LNCaP clone FGC (cell line): ENCODE measurements at places on chromosomes 1 and 21.

- DNase-seq, result no peak
These were observed 26.9 kb downstream of the TOMM20 start for GRCh38 chr1:235101558-235102258.

DNA sequence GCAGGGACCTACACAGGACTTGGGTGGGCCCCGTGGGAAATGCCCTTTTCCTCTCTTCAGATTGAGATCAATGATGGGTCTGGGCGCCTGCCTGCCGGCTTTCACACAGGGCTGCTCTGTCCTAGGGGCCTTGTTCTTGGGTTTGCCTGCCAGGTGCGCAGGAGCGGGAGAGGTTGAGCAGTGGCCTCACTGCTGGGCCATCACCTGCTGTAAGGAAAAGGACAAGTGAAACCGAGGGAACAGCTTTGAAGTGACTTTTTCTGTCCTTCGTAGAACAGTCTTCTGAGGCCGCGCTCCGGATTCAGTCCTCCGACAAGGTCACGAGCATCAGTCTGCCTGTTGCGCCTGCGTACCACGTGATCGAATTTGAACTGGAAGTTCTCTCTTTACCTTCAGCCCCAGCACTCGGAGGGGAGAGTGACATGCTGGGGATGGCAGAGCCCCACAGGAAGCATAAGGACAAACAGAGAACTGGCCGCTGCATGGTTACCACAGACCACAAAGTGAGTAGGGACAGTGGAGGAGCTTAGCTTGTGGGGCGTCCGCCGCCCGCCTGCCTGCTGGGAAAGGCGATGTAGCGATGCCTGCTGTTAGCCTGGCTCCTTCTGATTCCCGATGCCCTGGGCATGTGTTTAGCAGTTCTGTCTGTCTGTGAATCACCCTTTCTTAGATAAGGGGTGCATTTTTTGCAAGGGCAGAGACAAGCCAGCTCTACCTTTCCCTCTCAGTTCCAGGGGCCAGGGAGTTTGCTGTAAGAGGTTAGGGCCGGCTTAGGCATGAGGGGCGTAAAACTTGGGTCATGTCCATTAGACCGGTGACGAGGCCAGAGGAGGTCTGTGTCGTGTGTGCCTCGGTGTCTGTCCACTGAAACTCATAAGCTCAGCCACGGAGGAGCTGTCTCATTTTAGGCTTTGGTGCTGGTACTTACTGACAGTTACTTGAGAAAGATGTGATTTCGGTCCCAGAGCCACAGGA lies 19.5 kb upstream of the PWP2 start:
- DNase-seq, result no peak

- DNase-seq, result no peak
These were observed 141.0 kb downstream of the MAGI3 start for GRCh38 chr1:113531321-113531720.

DNA sequence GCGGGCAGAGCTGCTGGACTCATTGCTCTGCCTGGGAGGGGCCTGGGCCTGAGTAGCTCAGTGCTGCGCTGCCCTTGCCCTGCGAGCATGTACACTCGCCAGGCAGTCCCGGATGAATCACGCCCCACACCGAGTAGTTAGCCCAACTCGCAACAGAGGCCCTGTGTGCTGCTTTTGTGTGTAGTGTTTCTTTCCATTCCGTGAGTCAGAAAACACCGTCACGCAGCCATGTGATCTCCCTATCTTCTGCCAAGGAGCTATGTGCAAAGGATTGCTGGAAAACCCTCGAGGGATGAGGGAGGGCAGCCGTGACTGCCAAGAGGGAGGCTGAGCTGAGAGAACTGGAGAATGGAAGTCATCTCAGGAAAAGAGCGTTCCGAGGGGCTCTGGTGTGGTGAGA lies 37.3 kb downstream of the NENF start:
- no peak for DNase-seq

DNA sequence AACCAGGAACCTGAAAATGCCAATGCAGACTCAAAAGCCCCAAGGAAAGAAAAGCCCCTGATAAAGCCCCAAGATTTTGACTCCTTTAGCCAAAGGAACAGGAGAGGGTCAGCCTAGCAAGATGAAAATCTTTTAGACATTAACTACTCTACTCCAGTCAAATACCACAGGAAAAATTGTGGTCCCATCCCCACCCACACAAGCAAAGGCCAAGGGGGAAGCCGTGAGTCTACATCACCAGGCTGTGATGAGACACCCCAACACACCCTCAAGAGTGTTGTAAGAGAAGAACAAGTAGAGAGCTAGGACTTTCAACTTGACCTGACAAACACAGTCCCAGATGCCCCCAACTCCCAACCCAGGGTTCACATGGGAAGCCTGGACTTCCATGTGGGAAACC lies 192.8 kb upstream of the NR5A2 start:
- DNase-seq, result no peak

GRCh38 chr1:17192394-17193221 lies 12.3 kb upstream of the PADI1 start:
- DNase-seq, result no peak

DNA sequence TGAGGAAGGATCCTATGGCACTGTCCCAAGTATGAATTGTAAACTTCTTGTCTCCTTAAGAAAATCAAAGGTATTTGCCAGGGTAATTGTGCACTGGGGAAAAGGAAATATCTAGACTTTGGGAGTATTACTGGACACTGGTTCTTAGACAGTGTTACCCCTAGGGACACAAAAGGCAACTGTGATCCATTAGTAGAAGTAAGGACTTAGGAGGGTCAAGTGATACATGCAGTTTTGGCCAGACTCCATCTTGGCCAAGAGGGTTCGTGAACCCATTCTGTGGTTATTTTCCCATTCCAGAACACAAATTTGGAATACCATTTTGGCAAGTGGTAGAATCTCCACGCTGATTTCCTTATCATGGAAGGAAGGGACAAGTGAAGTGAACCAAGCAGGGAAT lies 98.1 kb downstream of the TM2D1 start:
- no peak for DNase-seq

- no peak for DNase-seq
These were observed 802.5 kb upstream of the B3GALT2 start for GRCh38 chr1:193988885-193989284.

DNA sequence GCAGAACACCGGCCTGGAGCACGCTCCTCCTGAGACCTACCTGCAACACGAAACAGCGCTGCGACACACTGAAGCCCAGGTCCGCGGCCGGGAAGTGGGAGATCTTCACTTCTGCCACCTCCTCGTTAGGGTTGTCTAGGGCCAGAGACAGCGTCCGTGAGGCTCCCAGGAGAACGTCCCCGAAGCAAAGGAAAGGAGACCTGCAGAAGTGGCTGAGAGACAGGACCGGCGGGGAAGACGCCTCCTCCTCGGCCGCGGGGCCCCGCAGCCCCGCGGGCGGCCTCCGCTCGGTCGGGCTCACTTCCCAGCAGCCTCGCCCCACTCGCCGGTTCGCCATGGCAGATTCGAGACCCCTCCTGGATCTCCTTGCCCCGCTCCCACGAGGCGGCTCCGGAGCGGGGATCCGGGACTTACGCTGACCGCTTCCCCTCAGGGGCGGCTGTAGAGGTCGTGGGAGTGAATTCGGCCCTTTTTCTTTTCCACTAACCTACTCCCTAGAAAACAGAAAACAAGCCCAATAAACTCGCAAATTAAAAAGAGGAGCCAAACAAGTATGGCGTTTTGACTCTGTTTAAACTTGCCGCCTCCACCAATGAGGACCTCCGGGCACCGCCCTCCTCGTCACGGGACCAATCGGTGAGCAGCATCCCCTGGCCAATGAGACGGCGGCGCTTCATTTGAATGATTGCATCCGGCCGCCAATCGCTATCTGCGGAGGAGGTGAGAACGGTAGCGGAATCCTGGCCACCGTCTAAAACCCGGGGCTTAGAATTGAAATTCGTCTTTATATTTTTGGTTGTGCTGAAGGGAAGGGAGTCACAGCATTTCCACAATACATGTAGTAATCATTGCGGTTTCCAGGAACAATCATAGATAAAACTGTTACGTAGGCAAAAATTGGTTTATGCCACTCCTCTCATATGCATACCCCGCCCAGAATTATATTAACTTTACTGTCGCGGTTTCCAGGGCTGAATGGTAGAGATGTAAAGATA lies at the start of gene ASPM:
Gene ASPM (minus strand): TSS at position 569 of the 995 bp plus-strand sequence. CDS start 232 bp downstream, at position 337.
- DNase-seq, result peak; percentile 84

- no peak for DNase-seq
These were observed 70.4 kb downstream of the UBE4B start for GRCh38 chr1:10103193-10103592.

GRCh38 chr1:204448344-204448964 lies 36.8 kb upstream of the PPP1R15B start:
- DNase-seq, result no peak

- no peak for DNase-seq
These were observed 10.2 kb downstream of the CPT2 start for GRCh38 chr1:53206735-53207379.

DNA sequence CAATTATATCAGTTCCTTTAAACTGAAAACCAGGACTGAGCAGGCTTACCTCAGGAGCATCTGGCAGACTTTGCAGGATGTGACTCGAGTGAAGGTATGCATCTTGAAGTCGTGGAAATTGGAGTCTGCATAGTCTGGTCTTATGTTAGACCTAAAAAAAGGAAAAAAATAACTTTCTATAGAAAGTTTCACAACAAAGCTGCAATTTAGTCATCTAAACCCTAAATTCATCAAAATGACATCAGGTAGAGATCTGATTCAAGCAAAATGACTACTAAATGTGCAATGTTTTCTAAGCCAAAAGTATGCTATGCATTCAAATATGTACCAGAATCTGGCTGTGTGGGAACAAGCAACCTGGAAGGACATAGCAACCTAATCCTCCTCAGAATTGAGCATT lies 260.1 kb downstream of the VAV3 start:
- DNase-seq, result no peak
